Cardiac muscle cell (in vitro differentiated cells and primary cell): ENCODE measurements at places on chromosomes 4 and X.

GRCh38 chrX:24131476-24131875 is 18.1 kb upstream of the ZFX start:
- no peak for DNase-seq

- DNase-seq = no peak
Observed at GRCh38 chr4:179325181-179325580, 1882.9 kb upstream of the AGA start.

GRCh38 chr4:138749303-138749702 is 266.3 kb upstream of the NOCT start:
- DNase-seq = peak; percentile 31

DNA sequence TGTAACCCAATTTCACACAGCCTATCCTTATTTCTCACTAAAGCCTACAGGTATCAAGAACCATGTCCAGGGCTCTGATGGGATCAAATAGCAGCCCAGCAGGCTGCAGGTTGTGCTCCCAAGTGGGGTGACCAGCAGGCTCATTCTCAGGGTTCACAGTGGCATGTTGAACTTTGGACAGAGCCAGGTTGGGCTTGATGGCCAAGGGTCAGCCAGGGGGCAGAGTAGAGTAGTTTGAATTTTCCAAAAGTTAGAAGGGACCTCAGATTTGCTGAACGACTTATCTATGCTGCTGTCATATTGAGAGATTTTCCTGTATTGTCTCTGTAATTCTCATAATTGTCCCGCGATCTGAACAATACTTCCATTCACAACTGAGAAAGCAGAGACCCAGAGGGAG is 310.8 kb upstream of the BOD1L1 start:
- no peak for DNase-seq

- peak; percentile 52 for DNase-seq
Observed at GRCh38 chr4:56870946-56871345, 36.8 kb upstream of the REST start.

GRCh38 chr4:38236003-38236402 is 275.8 kb downstream of the PTTG2 start:
- DNase-seq = no peak
